ENCODE measurements at places on chromosomes 11 and 22. TPM values are rescaled to one million over a fixed set of nuclear protein-coding genes. Genes with fewer than 3 reads are reported as not detected.

- no peak for DNase-seq
These were observed 5.8 kb downstream of the RPS19BP1 start for GRCh38 chr22:39526736-39527171.

BEST1 gene
- 0.41 TPM for total RNA-seq

DNA sequence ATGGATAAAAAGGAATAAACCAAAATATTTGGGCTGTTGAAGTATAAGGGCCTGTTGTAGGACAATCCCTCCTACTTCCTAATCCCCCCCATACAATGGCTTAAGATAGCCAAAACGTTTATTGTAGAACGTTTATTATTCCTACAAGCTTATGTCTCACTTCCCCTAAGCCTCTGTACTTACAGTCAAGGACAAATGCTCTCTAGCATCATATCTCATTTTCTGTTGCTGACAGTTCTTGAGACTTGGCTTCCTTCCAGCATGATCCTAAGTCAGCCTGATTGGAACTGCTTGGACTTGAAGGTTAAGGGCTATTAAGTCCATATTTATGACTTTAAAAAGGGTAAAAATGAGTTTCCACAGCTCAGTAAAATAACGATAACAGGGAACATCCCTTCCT, 8.8 kb downstream of the MISFA start:
- DNase-seq = no peak

POU2F3 gene
- 3.0 TPM for total RNA-seq

ATM gene
- 30.5 TPM for total RNA-seq

OR6Q1 gene
- not detected for total RNA-seq

WT1 gene
- total RNA-seq = not detected

DNA sequence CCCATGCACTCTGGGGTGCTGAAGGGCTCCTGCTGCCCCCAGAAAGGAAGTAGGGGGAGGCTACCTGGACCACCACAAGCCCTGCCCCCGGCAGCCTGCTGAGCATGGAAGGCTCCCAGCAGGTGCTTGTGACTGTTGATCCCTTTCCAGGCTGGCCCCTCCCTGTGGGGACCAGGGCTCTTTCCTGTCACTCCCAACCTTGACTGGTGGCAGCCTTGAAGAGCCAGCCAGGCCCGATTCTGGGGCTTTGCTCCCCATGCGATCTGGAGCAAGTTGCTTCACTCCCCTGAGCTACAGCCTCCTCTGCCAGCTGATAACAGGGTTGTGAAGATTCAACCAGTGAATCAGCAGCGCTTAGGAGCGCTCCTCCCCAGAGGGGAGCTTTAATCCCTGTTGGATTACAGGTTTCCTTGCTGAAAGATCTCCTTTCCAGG, 4.6 kb upstream of the CST6 start:
- DNase-seq = no peak

GRCh38 chr11:116828632-116829524, 829 bp upstream of the APOC3 start:
- DNase-seq = no peak

DNA sequence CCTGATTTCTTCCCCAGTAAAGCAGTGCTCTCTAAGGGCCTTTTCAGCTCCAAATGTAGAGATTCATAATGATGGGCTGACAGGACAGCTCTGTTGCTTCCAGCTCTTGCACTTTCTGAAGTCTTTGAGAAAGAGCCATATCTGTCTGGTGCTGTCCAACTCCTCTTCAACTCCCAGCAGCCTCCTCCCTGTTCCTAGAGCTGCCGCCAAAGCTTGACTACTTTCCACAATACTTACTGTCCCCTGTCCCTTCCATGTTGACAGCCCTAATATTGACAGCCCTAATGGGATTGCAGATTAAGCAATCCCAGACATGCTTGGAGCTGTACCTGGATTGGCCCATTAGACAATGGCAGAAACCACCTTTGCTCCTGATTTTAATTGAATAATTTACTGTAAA, 29.6 kb downstream of the INSC start:
- DNase-seq = no peak

GRCh38 chr22:30265823-30266444, 717 bp downstream of the OSM start:
- DNase-seq = peak; percentile 89

DNA sequence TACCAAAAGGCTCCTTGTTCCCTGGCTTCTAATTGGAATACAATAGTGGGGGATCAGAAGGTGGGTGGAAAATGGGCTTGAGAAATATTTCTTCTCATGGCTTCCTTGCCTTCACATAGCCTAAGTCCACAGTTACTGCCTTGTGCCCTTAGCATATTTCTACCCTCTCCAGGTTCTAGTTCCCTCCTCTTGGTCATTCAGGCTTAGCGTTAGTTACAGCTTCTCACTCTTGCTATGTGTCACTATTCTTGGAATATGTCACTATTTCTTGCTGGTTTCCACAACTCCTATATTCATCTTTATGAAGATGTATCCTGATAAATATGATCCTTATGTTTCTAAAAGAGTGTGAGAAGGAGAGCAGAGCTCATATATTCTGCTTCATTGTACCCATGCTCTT, 2.5 kb downstream of the OR2D2 start:
- no peak for DNase-seq

DNA sequence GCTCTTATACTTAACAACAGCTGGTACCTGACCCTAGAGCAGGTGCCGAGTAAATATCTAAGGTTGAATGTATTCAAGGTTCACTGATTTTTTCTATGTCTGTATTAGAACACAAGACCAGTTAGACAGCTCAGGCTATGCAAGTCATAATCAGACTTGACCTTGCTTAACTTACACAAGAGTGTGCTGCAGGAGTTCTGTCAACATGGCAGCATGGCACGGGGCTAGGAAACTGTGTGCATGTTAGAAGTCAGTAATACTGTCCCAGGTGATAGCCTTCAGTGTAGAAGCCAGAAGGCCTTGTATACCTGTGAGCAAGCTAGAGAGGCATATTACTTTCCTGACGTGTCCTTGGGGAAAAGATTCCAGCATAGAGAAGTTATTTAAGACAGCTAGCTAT, 253.1 kb downstream of the FAT3 start:
- no peak for DNase-seq

DNA sequence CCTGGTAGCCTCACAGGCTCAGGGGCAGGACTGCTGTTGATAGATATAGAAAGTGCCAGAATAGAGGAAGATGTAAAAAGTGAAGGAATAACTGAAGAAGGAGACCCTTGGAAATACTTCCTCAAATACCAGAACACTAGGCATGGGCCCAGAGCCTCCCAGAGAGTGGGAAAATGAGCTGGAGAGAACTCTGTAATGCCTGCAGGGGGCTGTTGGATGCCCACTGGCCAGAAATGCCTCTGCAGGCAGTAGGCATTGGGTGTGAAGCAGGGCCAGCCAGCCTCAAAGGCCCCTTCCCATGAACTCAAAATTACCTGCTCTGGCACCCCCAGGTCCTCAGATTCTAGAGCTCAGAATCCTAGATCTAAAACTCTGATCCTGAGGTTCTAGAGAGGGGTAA, 15.1 kb downstream of the P2RY2 start:
- DNase-seq = no peak

SLC16A8 gene
- not detected for total RNA-seq

DNA sequence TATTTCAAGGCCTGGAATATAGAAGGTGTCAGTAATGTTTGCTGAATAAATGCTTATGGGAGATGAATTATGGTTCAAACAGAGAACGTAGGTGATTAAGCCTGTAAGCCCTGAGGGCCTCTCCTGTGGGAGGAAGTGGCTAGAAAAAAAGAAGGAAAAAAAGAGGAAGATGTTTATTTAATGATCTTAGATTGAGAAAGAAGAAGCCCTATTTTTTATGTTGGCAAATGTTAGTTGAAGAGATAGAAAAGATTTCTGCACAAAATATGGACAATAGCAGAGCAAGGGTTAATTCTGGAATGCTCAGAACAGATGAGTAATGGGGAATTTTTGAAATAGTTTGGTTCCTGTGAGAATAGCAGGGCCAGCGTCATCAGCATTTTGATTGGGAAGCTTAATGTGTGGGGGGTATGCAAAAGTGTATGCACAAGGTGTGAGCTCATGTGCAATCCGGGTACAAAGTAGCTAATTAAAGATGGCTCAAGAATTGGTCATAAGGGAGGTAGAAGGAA, 95.7 kb downstream of the TEAD1 start:
- no peak for DNase-seq

GRCh38 chr11:10496296-10496936, 41.4 kb downstream of the AMPD3 start:
- DNase-seq = no peak

- DNase-seq = no peak
These were observed 375.0 kb downstream of the ETS1 start for GRCh38 chr11:128212324-128212723.

IL18BP gene
- 14.5 TPM for total RNA-seq

DNA sequence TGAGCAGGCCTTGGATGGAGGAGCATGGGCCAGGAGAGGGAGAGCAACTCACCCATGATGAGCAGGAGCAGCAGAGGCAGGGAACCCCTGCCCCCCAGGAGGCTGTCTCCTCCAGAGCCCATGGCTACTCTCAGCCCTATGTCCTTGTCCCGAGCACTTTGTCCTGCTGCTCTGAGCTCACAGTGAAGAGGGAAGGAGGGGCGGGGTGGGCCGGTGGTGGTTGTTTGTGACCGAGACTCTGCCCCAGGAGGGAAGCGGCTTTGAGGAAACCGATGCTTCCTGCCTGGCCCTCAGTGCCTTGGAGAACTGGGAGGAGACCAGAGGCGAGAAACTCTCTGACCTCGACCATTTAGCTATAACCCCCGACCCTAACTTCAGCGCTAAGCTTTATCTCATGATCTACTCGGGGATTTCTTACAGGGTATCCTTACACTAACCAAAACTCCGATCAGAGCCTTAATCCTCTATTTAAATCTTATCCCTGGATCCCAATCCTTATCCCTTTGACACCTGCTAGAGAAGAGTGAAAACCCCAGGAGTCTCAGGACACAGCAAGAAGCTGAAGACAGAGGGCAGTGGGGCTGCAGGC, at the start of gene ROBO4:
ROBO4 (minus strand) TSS at position 192 of the 589 bp plus-strand sequence; CDS start at position 122, 70 bp downstream.
- DNase-seq = no peak

DNA sequence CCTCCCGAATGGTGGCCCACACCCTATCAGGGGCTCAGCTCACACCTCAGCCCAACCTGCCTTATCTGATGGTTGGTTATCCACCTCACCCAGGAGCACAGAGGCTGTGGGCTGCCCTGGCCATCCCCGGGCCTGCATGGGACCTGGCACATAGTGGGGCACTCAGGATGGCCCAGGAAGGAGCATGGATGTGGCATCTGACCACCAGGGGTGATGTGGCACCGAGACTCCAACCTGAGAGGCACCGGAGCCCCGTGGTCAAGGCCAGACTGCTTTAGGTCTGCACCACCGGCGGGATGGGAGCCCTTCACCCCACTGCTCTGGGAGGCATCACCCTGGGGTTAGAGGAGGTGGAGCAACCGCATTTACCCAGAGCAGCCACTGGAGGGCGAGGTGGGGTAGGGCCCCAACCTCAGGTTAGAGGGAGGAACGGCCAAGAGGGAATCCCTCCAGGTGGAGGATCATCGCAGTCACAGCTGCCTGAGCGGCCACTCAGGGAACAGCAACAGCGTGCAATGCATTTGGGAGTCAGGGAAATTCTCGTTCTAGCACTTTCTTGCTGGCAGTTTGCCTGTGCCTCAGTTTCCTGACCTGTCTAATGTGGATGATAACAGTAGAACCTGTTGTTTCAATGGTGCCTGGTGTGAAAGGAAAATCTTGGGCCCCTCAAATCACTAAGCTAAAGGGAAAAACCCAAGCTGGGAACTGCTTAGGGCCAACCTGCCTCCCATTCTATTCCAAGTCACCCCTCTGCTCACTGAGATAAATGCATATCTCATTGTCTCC, 52.9 kb upstream of the CARS1 start:
- DNase-seq = peak; percentile 37

DNA sequence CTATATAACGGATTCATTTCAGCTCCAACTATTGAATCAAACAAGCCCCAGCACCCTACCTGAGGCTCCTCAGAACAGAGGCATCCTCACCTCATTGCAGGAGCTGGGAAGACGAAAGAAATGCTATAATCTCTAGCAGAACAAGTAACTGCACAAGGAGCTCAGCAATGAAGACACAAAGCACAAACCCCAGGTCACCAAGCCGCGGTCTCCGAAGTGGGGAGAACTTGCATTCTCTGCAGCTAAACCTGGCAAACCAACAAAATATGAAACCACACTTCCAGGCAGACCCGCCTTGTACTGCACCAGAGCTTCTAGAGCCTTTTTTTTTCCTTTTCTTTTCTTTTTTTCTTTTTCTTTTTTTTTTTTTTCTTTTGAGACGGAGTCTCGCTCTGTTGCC, 21.8 kb upstream of the CD5 start:
- DNase-seq = no peak

DNA sequence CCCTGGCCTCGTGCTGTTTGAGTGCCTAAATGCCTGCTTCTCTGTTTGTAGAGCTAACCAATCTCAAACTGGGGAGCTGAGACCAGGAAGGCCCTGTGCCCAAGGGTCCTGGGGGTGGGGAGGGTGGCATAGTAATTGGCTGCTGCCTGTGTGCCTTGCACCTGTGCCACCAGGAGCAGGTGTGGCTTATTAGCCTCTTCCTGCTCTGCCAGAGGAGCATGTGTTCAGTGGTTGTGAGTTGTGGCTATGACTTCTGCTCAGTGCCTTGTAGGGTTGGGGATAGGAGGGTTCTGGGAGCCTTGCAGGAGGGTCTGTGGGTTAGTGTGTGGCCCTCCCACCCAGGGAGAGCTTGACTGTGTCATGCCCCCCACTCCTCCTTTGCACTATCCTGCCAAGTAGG, 109.2 kb downstream of the ZBTB16 start:
- peak; percentile 82 for DNase-seq

DNA sequence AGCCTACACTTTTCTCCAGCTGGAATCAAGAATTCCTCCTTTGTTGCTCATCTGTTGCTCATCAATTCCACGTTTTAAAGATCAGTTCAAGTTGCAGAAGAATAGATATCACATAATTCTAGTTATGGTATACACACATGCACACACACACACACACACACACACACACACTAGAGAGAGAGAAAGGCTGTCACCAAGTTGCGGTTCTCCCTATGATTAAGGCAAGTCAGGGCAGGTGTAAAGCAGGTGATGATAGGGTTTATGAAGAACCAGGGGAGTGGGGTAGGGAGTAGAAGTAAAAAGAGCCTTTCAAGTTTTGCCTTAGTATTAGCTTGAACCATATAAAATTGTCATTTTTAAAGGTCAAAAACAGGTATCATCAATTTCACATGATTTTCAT, 31.7 kb upstream of the TMPRSS4 start:
- no peak for DNase-seq

MAJIN gene
- not detected for total RNA-seq

LRRC55 gene
- total RNA-seq = 0.19 TPM

RTN4R gene
- 3.5 TPM for total RNA-seq

- no peak for DNase-seq
These were observed 60.2 kb upstream of the CHRM4 start for GRCh38 chr11:46451759-46452158.

DNA sequence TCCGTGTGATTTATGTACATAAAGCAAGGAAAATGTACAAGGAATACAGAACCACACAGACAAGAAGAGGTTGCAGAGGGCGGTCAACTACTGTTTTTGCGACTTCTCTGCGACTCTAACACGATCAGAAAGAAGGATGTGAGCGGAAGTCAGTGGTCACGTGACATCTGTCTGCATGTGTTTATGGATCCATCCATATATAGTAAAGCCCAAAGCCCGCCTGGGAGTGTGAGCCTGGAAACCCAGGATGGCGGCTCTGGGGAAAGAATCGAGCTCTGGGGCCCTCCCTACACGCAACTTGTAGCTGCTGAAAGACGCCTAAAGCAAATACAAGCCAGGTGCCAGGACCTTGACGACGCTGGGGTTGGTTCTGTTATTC, 8.8 kb downstream of the OSBPL5 start:
- peak; percentile 36 for DNase-seq

Measured in mucosa of descending colon (tissue), 3 donors.